Activated CD8-positive, alpha-beta T cell treated with anti-CD3 and anti-CD28 coated beads for 36 hours (primary cell): ENCODE measurements at places on chromosomes 7 and 10.

- DNase-seq, result no peak
Observed at GRCh38 chr10:79005126-79005810, 63.5 kb upstream of the ZMIZ1 start.

GRCh38 chr7:116708861-116709260 is 36.9 kb downstream of the MET start:
- no peak for DNase-seq

- DNase-seq, result no peak
Observed at GRCh38 chr10:21002091-21002878, 105.2 kb upstream of the NEBL start.

- DNase-seq, result no peak
Observed at GRCh38 chr7:6482743-6483119, 35.0 kb upstream of the DAGLB start.

GRCh38 chr10:20624642-20625041 is 272.5 kb downstream of the NEBL start:
- DNase-seq, result no peak

- no peak for DNase-seq
Observed at GRCh38 chr7:69567800-69568199, 30.5 kb upstream of the AUTS2 start.

GRCh38 chr7:143229054-143229790 is 7.4 kb downstream of the TAS2R40 start:
- DNase-seq, result no peak

DNA sequence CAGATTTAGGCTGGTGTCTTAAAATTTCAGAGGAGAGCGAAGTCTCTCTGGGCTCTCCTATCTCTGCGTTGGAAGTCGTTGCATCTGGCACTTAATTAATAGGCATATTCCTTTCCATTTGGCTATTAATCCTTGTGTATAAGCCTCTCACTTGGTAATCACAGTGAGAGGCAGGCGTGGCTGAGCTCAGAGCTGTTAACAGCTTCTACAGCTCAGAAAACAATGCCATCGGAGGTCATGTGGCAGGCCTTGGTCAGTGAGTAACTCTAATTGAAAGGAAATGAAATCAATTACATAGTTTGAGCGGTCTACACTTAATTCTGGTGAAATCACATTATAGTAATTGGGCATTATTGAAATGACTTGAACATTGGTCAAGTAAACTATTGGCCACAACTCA is 135.1 kb downstream of the DPY19L1 start:
- DNase-seq, result no peak

DNA sequence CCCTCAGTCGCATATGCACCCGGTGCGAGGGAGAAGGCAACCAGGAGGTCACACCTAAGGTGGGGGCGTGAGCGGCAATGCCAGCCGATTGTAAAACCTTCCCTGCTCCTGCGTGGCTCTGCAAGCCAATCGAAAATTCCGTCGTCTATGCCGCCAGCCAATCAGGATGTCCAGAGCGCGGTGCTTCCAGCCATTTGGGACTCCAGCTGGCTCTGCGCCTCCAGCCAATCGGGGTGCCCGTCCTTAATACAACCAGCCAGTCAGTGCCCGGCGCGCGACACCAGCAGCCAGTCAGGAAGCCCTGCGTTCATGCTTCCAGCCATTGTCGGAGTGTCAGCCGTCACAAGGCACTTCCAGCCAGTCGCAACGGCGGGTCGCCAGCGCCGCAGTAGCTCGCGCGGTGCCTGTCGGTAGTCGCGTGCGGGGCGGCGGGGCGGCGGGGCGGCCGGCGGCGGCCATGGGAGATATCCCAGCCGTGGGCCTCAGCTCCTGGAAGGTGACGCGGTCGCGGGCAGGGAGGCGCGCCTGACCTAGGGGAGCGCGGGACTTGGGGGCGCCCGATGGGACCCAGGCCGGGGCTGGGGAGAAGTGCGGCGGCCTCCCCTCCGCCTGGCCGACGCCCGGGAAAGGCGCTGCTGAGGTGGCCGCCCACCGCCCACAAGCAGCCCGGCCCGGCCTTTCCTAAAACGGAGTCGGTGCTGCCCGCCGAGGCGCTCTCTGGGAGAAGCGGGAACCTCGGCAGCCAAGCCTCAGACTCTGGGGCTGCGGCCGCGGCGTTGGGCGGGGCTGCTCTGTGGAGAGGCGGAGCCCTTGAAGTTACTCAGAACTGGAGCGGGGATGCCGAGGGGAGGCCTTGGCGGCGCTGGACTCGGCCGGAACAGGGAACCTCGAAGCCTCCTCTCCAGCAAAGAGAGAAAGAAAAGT is at the start of gene AKR1E2:
TSS of gene AKR1E2 (plus strand) at position 340 of the 924 bp plus-strand sequence. CDS start at position 458, 118 bp downstream.
- DNase-seq, result peak; percentile 89

- DNase-seq, result no peak
Observed at GRCh38 chr7:91345449-91345848, 81.2 kb downstream of the FZD1 start.

- no peak for DNase-seq
Observed at GRCh38 chr10:131788386-131788785, 112.4 kb upstream of the PPP2R2D start.

DNA sequence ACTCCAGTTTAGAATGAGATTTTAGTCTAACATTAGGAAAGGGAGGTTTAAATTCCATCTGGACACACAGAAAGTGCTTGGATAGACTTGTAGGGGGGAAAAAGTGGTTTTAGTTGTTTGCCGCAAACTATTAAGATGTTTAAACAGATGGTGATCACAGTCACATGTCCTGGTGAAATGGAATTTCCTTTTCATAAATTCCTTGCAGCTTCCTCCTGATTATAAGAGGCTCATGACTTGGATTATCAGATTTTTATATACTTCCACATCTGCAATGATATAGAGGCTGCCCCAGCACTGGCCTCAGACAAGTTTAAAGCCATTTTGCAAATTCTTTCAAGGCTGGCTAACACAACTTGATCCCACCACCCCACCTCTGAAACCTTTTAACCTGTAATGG is 106.4 kb upstream of the ARMC3 start:
- no peak for DNase-seq

GRCh38 chr7:2647594-2648172 is 15.9 kb downstream of the TTYH3 start:
- no peak for DNase-seq

DNA sequence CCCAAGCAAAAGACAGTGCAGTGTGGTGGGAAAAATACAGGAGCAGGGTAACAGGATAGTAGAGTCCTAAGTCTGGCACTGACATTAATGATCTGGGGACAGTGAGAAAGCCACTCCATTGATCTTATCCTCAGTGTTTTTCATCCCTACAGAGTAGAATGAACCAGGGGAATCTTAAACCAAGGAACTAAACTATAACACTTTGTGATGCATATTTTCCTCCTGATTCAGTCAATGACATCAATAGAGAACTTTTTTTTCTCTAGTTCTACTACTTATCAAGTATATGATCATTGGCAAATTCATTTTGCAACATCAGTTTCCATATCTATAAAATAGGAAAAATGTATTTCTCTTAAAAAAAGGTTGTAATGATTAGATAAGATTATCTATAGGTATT is 151.1 kb downstream of the TMEM26 start:
- no peak for DNase-seq

DNA sequence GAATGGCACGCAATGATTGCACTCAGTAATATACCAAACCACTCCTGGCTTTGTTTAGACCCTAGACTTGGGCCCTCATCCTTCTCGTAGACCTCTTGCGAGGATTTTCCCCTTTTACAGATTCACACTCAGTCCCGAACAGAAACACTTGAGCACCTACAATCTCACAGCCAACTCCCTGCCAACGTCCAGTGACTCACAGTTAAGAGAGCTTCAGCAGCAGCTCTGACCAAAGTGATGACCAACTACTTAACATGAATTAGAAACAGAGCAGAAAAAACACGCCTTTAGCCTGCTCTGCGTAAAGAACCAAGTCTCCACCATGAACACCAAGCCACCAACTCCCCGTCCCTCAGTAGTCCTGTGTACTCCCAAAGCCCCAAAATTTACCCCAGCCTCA is 2.2 kb downstream of the DNAJC30 start:
- no peak for DNase-seq

- DNase-seq, result no peak
Observed at GRCh38 chr7:114085313-114085591, 166.4 kb upstream of the PPP1R3A start.

DNA sequence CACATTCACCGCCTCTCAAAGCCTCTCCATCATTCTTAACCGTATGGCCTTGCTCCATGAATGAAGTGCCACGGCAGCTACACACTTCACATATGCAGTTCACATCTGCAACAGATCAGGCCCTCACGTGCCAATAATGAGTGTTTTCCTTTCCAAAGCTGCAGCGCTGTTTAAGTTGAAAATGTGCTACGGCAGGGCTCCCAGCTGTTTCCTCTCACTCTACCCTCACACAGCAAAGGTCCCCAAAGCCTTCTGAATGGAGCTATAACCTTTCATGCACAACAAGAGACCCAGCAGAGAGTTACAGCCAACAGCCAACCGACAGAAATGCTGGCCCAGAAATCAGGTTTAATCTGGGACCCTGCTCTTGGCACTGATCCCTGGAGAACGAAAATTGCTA is 236.1 kb downstream of the ELMO1 start:
- no peak for DNase-seq

GRCh38 chr10:3734111-3734510 is 50.9 kb downstream of the KLF6 start:
- no peak for DNase-seq

DNA sequence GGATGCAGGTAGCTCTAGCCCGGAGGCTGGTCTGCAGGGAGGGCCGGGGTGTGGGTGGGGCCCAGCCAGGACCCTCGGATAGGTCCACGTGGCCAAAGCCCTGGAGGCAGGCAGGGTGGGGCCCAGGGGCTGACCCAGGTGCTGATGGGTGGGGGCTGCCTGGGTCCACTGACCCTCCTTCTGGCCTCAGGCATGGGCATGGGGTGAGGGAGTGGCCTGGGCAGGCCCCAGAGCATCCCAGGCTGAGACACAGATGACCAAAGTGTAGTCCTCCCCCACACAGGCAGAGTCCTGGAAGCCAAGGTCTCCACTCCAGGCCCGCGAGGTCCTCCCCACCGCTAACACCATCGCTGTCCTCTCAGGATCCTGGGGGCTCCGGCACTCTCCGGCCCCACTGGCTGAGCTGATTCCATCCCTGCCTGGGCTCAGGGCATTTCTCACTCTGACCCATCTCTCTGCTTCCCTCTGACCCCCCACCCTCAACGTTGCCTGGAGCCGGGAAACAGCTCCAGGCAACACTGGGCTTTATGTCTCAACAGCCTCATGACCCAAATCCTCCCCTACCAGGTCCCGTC is 20.7 kb upstream of the PPP2R2D start:
- DNase-seq, result no peak

- no peak for DNase-seq
Observed at GRCh38 chr7:155203882-155204691, 93.6 kb upstream of the INSIG1 start.

GRCh38 chr7:134714470-134715205 is 64.8 kb upstream of the CALD1 start:
- DNase-seq, result no peak

- no peak for DNase-seq
Observed at GRCh38 chr10:71392791-71393781, 3.6 kb upstream of the CDH23 start.

DNA sequence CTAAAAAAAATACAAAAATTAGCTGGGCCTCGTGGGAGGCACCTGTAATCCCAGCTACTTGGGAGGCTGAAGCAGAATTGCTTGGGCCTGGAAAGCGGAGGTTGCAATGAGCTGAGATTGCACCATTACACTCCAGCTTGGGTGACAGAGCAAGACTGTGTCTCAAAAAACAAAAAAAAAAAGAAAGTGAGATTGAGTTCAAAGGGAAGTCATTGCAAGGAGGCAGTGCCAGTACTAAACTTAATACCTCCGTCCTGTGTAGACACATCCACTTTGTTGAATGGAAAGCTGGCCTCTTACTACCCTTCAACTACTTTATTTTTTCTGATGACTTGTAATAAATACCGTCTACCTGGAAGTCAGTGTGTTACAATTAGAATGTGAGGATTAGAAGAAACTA is 31.0 kb downstream of the AHCYL2 start:
- no peak for DNase-seq

GRCh38 chr10:118241229-118242137 is 100.6 kb downstream of the FAM204A start:
- DNase-seq, result peak; percentile 79

DNA sequence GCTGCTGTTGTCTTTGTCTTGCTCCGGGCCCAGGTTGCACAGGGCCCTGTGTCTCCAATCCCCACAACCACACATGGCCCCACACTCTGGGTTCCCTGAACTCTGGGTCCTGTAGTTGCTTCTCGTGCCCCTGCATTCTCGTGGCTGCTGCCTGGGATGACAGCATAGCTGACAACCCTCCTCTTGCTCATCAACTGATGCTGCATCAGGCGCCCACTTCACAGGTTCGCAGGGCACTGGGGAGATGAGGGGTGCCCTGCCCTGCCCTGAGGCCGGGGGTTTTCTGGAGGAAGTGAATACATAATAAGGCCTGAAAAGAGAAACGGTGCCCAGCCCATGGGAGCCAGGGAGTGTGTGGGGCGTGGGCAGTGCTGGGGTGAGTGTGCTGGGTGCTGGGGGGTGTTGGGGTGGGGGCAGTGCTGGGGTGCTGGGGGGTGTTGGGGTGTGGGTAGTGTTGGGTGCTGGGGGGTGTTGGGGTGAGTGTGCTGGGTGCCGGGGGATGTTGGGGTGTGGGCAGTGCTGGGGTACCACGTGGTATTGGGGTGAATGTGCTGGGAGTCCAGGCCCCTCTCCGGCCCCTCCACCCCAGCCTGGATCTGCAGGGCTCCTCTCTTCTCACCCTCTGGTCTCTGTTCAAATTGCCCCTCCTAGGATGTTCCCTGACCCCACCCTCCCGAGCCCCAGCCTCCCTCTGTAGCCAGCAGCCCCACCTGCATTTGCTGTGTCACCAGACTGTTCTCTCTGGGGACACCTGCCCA is 2.0 kb upstream of the MTG1 start:
- peak; percentile 78 for DNase-seq

- DNase-seq, result no peak
Observed at GRCh38 chr7:150400788-150401423, 21.8 kb downstream of the ZNF775 start.

- DNase-seq, result peak; percentile 86
Observed at GRCh38 chr7:24290004-24290641, 6.1 kb downstream of the NPY start.

GRCh38 chr7:50352282-50352681 is 47.8 kb downstream of the IKZF1 start:
- DNase-seq, result peak; percentile 68

DNA sequence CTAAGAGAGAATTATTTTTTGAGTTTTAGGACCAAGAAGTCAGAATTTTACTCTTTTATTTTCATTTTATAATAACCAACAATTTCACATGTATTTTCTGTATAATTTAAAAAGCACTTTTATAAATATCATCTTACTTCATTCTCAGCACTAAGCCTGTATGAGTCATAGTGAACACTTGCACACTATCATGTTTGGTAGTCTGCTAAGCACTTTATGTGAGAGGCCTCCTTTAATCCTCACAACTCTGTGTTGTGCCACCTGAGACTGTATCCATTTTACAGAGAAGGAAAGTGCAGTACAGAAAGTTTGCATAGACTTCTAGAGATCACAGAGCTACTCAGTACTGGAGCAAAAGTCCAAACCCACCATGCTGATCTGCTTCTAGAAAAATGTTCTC is 939.6 kb downstream of the NRG3 start:
- no peak for DNase-seq

DNA sequence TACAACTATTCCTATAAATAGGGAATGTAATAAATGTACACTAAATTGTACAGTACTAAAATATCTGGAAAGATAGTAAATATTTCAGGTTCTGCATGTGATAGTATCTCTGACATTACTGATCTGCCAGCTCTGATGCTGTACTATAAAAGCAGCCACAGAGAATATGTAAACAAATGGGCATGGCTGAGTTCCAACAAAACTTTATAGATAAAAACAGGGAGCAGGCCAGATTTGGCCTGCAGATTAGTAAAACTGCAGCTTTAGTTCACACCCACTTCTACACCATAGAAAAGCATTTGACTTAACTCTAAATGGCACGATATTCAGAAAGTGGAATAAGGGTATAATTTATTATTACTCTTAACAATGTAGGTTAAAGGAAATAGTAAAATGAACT is 18.8 kb upstream of the TLL2 start:
- DNase-seq, result no peak
